ENCODE measurements at places on chromosomes 7 and 10.

DNA sequence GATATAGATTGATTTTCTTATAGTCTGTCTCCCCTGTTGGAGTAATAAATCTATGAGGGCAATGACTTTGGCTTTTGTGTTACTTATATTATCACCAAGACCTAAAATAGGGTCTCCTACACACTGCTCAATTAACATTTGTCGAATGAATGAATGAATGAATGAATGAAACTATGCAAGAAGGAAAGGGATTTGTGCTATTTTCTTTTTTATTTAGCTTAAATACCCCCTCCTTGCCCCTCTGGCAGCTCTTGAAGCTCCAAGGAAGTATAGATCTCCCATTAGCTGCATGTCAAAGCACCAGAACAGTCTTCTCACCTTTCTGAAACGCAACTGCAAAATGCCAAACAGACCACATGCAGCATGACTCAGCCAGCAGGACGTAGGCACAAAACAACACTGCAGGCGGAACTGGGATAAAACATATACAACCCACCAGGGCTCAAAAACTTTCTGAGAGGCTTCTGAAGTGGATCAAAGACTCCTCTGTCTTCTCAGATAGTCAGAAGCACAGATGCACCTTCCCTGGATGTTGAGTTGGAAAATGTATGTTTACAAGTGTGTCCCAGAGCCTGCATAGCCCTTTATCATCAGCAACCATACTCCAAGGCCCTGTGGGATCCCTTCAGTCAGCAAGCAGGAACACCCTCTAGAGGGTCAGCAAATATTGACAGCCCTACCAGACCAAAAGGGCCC is 187.8 kb downstream of the NPSR1 start:
- no peak for DNase-seq

GRCh38 chr7:27199849-27200760 is at the start of gene HOXA13:
Gene HOXA13 (minus strand): TSS chr7:27200091. CDS start chr7:27200077, 14 bp downstream.
- DNase-seq, result no peak

DNA sequence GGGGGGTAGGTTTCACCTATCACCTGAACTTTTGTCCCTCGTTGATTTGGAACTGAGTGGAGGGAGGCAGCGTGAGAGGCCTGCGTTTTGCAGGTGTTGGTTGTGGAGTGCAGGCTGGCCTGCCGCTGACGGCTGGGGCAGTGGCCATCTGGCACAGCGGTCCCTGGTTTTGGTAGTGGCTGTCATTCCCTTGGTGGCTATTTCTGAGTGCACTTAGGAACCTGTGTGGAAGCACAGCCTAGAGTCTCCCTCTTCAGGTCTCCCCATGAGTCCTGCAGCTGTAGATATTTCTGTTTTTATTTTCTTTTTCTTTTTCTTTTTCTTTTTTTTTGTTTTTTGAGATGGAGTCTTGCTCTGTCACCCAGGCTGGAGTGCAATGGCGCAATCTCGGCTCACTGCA is 129.2 kb downstream of the CUL2 start:
- no peak for DNase-seq

DNA sequence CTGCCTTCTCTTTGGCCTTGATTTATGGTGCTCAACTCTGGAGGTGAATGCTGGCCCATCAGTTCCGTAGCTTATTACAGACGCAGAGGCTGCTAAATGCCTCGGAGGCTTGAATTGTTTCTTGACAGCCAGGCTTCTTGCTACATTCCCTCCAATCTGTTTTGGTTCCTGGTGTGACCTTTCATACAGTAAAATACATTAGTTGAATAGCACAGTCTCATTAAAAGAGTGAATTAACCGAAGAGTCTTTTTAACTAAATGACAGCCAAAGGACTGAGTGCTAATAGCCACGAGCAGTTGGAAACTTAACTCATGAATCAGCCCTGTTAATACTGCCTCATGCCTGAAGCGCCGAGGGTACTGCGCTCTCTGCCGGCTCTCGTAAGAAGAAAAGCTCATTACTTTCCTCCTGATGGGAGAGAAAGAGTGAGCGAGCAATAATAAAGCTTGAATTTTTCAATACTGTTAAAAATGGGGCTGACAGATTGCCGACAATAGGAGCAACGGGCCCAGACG is 236.4 kb upstream of the GPR26 start:
- no peak for DNase-seq

DNA sequence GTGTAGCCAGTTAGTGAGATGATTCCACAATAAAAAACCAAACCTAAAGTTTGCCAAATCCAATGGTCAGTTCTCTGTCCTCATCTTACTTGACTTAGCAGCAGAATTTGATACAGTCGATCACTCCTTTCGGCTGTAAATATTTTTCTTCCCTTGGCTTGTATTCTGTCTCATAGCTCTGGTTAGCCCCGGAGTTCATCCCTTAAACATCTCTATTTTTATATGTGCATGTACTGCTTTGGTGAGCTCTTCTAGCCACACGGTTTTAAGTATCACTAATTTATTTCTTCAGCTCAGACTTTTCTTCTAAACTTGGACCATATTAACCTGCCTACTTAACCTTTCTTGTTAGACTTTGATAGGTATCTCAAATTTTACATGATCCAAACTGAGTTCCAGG is 17.8 kb upstream of the ASB15 start:
- no peak for DNase-seq

DNA sequence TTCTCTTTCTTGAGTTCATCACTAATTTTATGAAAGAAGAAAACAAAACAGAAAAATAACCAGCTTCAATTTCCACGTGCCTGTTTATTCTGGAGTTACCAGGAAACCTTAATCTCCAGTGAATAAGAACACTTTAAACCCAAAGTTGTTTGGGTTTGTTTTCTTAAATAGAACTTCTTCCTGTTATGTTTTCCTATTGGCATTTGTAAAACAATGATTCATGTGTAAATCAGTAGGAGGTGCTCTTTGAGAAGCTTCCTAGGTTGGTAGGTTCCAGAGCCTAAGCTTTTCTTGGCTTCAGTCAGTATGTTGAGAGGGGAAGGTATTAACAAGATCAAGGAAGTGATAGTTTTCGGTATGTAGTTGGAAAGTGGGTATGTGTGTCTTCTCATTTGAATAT is 119.0 kb downstream of the BICC1 start:
- no peak for DNase-seq

DNA sequence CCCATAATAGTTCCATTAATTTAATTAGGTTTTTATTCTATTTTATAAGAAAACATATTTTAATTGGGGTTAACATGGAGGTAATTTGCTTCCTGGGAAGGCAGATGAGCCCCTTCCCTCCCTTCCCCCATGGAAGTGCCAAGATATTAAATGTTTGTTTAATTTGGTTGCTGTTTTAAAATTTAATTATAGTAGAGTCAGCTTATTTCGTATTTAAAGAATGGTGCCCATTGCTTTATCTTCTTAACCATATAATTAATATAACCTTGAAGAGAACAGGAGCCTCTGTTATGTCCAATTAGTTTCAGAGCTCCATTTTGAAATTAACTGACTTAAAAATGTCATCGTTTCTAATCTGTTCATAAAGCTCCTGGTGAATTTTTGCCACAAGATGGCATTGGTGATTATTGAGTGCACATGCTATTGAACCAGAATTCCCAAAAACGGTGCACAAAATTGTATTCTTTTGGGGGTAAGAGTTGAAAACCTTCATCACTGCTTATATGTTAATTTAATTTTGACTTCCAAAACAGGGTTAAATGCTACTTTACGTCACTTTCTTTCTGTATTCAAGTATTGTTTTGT is 26.0 kb downstream of the KLHDC10 start:
- DNase-seq, result no peak

DNA sequence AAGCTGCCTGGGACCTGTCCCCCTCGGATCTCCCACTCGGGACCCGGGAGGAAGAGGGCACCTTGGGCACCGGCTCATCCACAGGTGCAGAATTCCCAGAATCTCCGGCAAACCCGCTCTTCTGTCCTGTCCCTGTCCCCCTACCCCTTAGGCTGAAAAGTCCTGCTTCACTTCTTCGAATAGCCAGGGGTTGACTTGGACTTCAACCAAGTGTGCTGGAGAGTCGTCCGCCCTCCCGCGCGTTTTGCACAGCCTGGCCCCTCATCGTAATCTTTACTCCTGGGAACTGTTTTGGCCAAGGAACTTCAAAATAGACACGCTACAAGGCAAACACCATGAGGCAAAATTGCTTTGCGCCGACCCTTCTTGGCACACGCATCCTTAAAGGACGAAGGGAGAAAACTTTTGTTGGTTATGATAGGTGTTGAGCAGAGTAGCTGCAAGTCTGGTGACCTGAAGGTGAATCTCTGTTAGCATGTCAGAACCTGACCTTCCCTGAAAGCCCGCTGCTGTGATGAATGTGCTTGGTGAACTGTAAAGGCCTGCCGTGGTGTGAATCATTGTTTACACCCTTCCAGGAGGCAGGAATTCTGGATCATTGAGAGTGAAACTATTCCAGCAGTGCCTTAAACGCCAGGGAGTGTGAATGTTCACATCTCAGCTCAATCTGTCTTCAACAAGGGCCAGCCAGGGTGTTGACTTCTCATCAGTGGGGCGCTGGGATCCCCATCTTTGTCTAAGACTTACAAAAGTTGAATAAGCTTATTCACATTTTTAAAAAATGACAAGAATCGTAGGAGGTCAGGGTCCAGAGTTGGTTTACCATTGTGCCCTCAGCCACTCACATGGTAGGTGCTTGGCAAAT is 589 bp upstream of the RAPGEF5 start:
- no peak for DNase-seq

Measured in stimulated activated CD8-positive, alpha-beta memory T cell treated with anti-CD3 and anti-CD28 coated beads, Interleukin-7, amount 100 ng/mL, for 1 hour (primary cell).